ENCODE measurements at places on chromosomes 2 and 18.
A peak's percentile ranks its signal among the peaks of the same experiment; 100 is the strongest.

GRCh38 chr2:144217853-144218633, 301.9 kb downstream of the ZEB2 start:
- no peak for DNase-seq

GRCh38 chr2:13067508-13067907, 350.8 kb downstream of the TRIB2 start:
- DNase-seq, result no peak

- DNase-seq, result no peak
Observed at GRCh38 chr2:220433131-220433530, 805.7 kb downstream of the SLC4A3 start.

GRCh38 chr2:217106650-217107014, 246.8 kb upstream of the TNP1 start:
- DNase-seq, result no peak

DNA sequence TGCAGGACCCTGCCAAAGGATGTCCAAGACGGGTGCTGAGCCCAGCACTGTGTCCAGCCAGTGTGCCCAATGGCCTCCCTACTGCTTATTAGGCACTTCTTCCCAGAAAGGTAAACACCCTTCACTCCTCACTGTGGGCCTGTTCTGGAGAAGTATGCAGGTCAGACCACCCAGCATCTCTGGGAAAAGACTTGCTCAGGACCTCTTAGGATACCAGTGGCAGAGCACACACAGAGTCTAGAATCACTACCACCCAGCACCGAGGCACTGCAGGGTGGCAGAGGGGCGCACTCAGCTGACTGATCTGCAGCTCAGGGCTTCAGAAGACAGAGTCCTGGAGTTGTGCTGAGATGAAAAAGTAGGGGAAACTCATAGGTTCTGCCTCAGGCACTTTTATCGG, 25.8 kb downstream of the XDH start:
- no peak for DNase-seq

GRCh38 chr18:27838225-27838624, 338.7 kb downstream of the CDH2 start:
- DNase-seq, result no peak

DNA sequence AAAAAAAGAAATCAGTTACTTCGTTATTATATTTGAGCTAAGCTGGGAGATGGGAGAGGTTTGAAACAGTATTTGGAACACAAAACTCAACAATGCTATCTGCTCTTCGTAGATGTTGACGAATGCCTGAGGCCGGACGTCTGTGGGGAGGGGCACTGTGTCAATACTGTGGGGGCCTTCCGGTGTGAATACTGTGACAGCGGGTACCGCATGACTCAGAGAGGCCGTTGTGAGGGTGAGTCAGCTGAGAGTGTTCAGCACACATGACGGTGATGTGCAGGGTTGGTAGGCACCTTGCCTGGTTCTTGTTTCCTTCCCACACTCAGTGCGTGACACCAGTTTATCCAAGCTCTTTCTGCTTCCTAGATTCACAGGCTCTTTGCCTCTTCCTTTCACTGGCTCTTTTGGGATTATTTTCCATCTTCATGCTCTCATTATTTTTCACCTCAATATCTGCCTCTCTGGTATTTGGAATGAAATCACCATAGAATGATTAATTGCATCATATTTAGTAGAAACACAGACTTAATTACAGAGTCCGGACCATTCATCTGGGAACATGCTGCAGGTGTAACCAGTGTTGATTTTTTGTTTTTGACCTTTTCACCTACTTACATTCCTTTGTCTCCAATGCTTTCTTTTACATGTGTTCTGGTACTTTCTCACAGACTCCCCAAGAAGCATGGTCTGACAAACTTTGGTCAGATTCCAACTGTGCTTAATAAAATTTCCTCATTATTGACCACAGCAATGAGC, 200.6 kb upstream of the RASGRP3 start:
- peak; percentile 19 for DNase-seq

GRCh38 chr18:28150925-28151324, 26.0 kb downstream of the CDH2 start:
- no peak for DNase-seq

DNA sequence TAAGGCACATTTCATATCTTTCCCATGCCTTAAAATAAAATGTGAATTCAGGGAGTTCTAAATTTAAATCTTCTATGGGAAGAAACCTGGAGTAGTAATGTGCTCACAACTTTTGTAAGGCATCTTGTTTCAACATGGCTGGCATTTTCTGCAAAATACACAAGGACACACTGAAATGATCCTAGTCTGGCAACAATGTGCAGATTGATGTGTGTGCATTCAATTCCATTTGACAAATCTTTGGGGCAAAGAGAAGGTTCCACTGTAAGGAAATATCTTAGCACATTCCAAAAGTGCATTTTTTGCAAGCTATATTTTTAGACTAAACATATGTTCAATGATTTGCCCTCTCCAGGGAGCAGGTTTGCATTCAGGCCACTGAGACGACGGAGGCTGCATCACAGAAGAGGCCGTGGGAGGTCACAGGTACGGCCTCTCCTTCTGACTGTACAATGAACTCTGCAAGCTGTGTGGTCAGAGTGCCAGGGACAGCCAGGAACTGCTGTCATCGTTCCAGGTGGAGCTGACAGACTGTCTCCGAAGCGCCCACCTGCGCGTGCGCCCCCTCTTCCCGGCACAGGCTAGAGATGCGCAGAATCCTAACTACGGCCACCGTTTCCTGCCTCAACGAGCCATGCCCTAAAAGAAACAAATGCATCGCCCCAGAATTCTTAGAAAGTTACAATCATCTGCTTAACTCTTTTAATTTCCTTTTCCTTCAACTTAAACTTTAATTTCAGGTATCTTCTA, 149.2 kb upstream of the POU3F3 start:
- DNase-seq, result no peak

- no peak for DNase-seq
Observed at GRCh38 chr2:182355815-182356214, 71.0 kb downstream of the PDE1A start.

DNA sequence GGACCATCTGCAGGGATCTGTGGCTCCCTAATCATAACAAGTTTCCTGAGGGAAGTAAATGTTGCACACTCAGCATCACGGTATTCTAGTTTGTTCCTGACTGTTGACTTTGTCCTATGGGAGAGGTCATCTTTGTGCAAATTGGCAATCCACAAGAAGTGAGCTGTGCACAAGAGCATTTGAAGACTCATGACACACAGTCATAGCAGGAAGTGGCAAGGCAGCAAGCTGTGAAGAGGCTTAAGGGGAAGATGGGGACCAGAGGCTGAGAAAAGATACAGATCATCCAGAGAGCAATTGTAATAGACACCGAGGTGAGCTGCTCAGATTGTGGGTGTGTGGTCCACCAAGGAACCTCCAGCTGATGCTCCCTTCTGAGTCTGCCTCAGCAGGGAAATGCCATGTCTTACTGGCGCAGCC, 2.7 kb downstream of the TNP1 start:
- DNase-seq, result no peak

Data from T-helper 9 cell (primary cell).